ENCODE measurements at places on chromosomes 13 and 19.
A peak's percentile ranks its signal among the peaks of the same experiment; 100 is the strongest.

- DNase-seq: no peak
These were observed 76.7 kb downstream of the RASL11A start for GRCh38 chr13:27347211-27347772.

GRCh38 chr19:14119644-14120496 is 2.3 kb upstream of the PRKACA start:
- no peak for DNase-seq

DNA sequence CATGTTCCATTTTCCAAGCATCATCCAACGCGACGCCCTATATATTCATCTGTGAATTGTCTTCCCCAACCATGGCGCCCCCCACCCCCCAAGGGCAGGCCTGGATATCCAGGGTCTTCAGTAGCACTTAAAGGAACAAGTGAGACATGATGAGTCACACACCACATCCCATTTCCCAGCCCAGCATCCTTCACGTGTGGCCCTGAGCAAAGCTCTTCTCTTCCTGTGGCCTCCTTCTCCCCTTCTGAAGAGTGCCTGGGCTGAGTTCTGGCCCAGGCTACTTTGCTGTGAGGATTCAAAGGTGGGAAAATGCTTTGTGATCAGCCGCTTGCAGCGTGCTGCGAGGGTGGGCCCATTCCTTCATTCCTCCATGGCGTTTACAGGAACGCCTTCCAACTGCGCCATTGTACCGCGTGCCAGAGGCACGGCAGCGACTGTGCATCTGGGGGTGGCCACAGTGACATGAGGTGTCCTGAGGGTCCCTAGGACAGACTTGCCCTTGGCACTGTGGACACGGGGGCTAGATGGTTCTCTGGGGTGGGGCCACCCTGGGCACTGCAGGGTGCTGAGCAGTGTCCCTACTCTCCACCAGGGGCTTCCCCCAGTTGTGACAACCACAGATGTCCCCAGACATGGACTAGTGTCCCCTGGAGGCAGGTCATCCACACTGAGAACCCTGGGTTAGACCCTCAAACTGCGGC is 11.7 kb downstream of the PLIN4 start:
- DNase-seq: peak; percentile 65

DNA sequence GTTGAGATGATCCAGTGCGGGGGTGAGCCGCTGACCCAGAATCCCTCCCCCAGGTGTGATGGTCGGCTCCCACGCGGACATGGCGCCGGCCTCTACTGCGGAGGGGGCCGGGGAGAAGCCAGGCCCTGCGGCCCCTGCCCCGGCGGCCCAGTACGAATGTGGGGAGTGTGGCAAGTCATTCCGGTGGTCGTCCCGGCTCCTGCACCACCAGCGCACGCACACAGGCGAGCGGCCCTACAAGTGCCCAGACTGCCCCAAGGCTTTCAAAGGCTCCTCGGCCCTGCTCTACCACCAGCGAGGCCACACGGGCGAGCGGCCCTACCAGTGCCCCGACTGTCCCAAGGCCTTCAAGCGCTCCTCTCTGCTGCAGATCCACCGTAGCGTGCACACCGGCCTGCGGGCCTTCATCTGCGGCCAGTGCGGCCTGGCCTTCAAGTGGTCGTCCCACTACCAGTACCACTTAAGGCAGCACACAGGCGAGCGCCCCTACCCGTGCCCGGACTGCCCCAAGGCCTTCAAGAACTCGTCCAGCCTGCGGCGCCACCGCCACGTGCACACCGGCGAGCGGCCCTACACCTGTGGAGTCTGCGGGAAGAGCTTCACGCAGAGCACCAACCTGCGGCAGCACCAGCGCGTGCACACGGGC is 3.7 kb upstream of the NAT14 start:
- DNase-seq: no peak

DNA sequence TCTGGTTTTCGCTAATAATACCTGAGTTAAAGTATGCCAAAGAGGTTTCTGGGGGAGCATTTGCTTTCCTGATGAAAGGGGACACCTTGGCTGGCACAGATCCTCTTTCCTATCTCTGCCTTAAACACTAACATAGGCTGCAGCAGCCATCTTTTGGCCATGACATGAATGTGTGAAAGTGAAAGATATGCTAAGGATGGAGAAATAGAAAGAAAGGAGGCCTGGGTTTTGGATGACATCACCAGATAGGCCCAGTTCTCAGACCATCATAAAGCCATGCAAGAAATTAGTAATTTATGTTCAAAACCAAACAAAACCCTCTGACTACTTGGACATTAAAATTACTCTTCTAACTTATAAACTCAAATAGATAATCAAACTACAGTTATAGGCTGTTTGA is 279.7 kb downstream of the COG6 start:
- no peak for DNase-seq

DNA sequence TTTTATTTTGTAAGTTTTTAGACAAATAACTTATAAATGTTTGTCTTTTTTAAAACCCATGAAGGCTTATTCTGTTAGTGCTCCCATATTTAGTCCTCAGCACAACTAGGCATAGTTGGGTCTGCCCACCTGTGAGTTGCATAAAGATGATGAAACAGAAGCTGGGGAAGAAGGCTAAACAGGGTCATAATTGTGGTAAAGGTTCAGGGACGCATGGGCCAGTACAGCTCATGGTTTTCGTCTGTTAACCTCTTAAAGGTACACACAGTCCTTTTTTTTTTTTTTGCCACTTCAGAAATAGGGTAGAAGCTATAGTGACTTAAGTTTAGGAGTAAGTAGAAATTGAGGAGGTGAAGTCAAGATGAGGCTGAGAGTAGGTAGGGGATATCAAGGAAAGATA is 58.3 kb downstream of the TM9SF2 start:
- DNase-seq: no peak

GRCh38 chr19:3403489-3404323 is 37.3 kb downstream of the NFIC start:
- DNase-seq: peak; percentile 47

DNA sequence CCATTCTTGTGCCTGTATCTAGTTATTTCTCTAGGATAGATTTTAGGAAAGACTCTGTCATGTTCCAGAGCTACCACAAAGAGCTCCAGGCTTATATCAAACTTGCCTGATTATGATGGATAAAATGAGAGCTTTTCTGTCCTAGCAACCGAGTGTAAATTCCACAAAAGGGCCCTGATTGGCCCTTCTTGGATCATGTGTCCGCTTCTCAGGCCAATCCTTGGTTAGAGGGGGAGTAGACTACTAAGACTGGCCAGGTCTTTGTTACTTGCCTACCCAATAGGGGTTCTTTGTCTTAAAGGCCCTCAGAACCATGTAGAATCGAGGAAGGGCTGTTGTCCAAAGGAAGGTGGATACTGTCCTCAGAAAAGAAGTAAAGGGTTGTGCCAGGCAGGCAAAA is 2.4 kb downstream of the DHX34 start:
- DNase-seq: peak; percentile 70

DNA sequence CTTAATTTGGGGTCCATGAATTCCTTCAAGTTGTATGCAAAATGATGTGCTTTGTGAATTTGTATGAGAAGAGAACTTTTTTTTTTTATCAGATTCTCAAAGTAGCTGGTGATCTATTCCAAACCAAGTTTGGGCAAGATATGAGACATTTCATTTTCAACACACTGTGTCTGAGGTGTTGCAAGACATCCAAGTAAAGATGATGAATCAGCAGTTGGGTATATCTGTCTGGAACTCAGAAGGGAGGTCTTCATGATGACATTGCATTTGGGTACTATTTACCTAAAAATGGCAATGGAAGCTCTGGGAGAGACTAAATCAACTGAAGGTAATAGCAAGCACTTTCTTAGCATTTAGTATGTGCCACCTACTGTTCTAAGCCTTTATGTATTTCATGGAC is 2.8 kb downstream of the FAM124A start:
- peak; percentile 13 for DNase-seq

- DNase-seq: peak; percentile 78
These were observed at the start of gene LHFPL6 for GRCh38 chr13:39602614-39603366. Gene LHFPL6 (minus strand): TSS chr13:39603193.

GRCh38 chr19:40688309-40688708 is 2.1 kb downstream of the NUMBL start:
- DNase-seq: no peak

GRCh38 chr13:33870046-33870668 is 52.2 kb downstream of the RFC3 start:
- DNase-seq: no peak

DNA sequence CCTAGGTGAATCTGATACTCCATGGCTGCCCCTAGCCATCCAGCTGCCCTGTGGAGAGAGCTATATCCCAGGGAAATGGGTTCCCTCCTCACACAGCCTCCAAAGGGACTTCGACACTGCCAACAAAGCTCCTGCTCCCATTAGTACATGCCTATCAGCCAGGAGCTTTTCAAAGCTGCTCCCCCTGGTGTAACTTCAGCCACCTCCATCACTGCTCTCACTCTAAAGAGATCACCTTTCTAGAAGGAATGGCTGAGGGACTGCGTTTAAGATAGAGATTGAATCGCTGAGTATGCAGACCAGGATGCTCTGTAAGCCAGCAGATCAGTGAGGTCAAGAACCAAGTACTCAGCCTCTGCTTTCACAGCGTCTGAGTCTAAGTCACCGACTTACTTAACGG is 213.7 kb downstream of the NALCN start:
- no peak for DNase-seq

DNA sequence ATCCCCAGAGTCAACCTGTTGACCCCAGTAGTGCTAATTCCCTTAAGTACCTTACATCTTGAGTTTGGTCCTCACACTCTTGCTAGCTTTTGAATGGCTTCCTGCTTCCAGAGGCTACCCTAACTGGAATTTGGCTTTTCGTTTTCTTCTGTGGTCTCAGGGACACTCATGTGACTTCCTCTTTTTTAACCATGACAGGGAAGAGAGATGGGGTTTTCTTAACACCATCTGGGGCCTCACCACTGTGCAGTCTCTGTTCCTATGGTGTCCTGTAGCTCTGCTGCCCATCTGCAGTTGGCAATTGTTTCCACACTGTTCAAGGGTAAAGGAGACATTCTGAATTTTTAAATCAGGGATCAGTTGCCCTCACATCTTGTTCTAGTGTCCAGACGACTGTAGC is 66.7 kb downstream of the SLC10A2 start:
- DNase-seq: peak; percentile 0

- peak; percentile 45 for DNase-seq
These were observed 35.6 kb downstream of the EPS15L1 start for GRCh38 chr19:16435999-16436650.
